ENCODE measurements at places on chromosomes 6 and 20. TPM values are rescaled to one million over a fixed set of nuclear protein-coding genes. Genes with fewer than 3 reads are reported as not detected.

- H3K4me1 ChIP-seq: peaks cover 8% of the 10 kb centered on the region
- no peaks in the 10 kb centered on the region for H3K27me3 ChIP-seq
- H3K36me3 ChIP-seq: no peaks in the 10 kb centered on the region
- no peak overlapping the region for H3K27ac ChIP-seq
- no peak overlapping the region for H3K4me3 ChIP-seq
Observed at GRCh38 chr20:2139250-2139649, 37.6 kb downstream of the STK35 start.

- H3K27ac ChIP-seq: no peak overlapping the region
- H3K4me1 ChIP-seq: no peaks in the 10 kb centered on the region
- no peaks in the 10 kb centered on the region for H3K27me3 ChIP-seq
- H3K4me3 ChIP-seq: no peak overlapping the region
- DNase-seq: no peak
Observed at GRCh38 chr6:150922137-150922536, 56.6 kb downstream of the MTHFD1L start.

DNA sequence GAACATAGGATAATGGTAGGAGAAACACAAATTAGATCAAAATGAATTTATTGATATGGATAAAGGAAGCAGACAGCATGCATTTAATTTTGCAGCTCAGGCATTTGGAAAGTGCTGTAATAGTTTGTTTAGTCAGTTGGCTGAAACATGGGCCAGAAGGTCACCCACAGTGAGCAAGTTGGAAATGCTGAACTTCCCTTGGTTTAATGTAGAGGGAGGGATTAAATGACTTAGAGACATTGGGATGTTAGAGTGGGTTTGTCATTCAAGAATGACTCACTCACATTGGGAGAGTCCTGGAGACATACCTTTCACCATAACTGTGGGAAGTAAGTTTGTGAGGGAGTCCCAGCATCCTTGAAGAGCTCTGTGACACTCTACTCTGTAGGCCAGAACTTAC lies 231.5 kb upstream of the PLCB4 start:
- H3K27me3 ChIP-seq: no peaks in the 10 kb centered on the region
- H3K4me3 ChIP-seq: no peak overlapping the region
- H3K4me1 ChIP-seq: no peaks in the 10 kb centered on the region
- no peak for DNase-seq
- H3K27ac ChIP-seq: no peak overlapping the region

GRCh38 chr6:46136831-46137230 lies 7.0 kb downstream of the ENPP4 start:
- no peaks in the 10 kb centered on the region for H3K36me3 ChIP-seq
- H3K4me3 ChIP-seq: no peak overlapping the region
- no peaks in the 10 kb centered on the region for H3K27me3 ChIP-seq
- DNase-seq: no peak
- H3K27ac ChIP-seq: no peak overlapping the region
- H3K4me1 ChIP-seq: no peaks in the 10 kb centered on the region

DNA sequence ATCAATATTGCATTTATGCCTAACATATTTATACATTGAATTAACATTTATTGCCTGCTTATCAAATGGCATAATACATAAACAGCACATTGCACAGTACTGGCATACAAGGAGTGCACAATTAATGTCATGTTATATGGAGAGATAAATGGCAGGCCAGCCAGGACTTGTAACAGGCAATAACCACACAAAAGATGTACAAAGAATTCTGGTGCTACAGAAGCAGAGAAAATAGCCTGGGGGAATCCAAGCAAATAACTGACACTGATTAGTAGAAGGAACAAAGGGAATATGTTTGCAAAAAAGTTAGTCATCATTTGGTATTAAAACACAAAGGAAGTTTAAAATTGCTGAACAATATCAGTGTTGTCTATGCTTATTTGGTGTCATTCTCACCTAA lies 27.3 kb downstream of the COL21A1 start:
- no peaks in the 10 kb centered on the region for H3K4me1 ChIP-seq
- H3K36me3 ChIP-seq: no peaks in the 10 kb centered on the region
- no peaks in the 10 kb centered on the region for H3K27me3 ChIP-seq

DNA sequence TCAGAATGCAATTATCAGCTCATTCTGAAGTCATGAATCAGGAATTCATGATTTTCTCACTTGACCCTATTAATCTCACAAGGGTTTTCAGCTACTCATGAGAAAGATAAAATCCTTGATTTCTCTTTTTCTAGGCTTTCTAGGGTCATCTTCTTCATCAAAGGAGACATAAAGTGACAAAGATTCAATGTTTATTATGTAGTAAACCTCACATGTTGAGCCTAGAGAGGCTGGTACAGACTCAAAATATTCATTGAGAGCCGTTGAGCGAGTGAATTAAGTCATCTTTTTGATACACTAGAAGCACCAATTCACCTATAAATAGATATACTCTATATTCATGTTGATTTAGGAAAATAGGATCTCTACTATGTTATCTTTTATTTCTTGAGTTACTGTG lies 104.8 kb upstream of the TRAF3IP2 start:
- H3K4me1 ChIP-seq: peaks cover 47% of the 10 kb centered on the region
- H3K4me3 ChIP-seq: peak overlapping the region; percentile 60
- peak overlapping the region; percentile 95 for H3K27ac ChIP-seq
- H3K36me3 ChIP-seq: no peaks in the 10 kb centered on the region
- peaks cover 3% of the 10 kb centered on the region for H3K27me3 ChIP-seq

The GJA1 gene
- total RNA-seq: 19.4 TPM

The SLC22A3 gene
- not detected for total RNA-seq

The GOPC gene
- 33.4 TPM for total RNA-seq

The NHLRC1 gene
- total RNA-seq: 0.17 TPM

The STMND1 gene
- not detected for total RNA-seq

The NT5E gene
- total RNA-seq: 0.29 TPM

The ULBP3 gene
- total RNA-seq: 7.5 TPM

Data from glutamatergic neuron (in vitro differentiated cells).